Kidney epithelial cell (primary cell): ENCODE measurements at places on chromosomes 1 and 21.
A peak's percentile ranks its signal among the peaks of the same experiment; 100 is the strongest.

DNA sequence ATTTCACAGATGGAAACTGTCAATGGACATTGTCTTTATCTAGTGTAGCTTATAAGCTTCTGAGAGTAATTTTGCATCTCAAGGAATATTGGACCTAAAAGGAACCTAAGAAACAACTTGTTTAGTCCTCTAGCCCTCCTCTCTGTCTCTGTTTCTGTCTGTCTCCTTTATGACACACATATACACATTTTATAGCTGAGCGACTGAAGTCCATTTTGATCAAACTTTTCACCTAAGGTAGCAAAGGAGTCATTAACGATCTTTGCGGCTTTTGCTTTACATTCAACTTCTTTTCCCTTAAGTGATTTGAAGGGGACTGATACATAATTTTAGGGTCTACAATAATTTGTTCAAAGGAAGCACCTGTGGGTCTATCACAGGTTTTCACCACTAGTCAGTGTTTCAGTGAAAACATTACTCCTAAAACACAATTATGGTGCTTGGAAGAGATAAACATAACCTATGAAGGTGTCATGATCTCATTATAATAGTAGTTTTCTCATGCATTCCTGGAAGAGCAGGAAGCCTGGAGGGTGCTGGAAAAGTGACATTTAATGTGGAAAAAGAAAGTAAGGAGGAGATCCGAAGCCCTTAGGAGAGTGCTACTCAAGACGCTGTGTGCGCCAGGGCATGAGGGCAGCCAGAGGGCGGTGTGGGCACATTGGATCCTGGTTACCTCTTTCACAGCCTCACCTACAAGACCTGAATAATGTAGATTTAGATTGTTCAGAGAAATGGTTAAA is 248.6 kb downstream of the DNM3 start:
- peak; percentile 37 for DNase-seq

GRCh38 chr1:92968138-92969032 is 7.1 kb upstream of the DIPK1A start:
- no peak for DNase-seq

- DNase-seq: no peak
These were observed 12.1 kb upstream of the ZDHHC18 start for GRCh38 chr1:26814377-26814776.

DNA sequence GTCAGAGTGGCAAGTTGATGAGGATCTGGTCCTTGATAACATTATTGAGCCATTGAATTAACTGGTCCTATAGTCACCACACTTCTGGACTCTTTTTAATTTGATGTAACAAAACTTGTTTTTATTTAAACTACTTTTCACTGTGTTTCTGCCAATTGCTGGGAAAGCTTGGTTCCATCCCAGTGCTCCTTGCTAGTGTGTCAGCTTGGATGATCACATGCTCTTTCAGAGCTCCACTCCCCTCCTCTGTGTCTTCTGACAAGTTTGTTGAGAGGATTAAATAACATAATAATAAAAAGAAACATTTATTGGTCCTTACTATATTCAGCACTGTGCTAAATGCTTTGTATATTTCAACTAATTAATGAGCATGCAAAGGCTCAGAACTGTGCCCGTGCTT is 448.5 kb upstream of the B3GALT2 start:
- peak; percentile 4 for DNase-seq

GRCh38 chr1:243595527-243596210 is 254.4 kb downstream of the AKT3 start:
- DNase-seq: no peak

DNA sequence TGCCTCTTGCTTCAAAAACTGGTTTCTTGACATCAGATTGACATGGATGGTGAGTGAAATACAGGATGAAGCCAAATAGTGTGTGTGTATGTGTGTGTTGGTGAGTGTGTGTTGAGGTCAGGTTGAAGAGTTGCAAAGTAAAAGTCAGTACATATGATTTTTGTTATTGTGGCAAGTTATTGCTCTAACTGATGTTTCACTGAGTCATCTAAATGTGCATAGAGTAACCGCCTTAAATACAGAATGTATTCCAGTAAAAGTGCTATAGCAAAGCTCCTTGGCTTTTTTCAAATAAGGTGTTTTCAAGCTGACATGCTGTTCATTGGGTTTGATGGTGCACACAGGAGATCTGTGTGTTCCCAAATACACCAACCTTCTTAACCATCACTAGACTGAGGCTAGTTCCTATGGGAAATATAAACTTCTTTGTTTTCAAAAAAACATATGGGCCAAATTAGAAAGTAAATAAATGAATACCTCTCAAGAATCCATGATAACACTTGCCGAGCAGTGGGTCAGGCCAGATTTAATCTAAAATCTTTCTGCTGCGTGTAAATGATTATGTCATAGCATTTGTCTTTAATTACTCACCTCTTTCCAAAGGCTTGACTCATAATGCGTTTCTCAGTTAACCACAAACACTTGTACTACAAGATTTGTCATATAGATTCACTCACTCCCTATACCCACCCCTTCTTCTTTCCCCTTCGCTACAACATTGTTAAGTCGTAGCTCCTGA is 151.1 kb downstream of the LYPLAL1 start:
- DNase-seq: peak; percentile 94

DNA sequence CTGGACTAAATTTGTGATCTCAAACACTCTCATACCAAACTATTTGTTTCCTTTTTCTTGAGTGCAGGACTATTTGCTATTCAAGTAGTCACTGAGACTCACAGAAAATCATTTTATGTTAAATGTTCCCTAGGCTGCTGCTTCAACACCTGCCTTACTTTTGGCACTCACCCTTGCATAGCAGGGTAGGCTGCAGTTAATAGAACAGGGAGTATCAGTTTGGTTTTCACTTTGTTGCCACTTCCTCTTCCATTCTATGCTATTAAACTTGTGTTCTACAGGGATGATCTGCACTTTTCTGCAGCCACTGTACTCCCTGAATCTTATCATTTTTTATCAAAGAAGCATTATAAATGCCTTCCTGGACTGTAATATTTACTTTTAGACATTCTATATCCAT is 148.7 kb upstream of the PRMT6 start:
- no peak for DNase-seq

DNA sequence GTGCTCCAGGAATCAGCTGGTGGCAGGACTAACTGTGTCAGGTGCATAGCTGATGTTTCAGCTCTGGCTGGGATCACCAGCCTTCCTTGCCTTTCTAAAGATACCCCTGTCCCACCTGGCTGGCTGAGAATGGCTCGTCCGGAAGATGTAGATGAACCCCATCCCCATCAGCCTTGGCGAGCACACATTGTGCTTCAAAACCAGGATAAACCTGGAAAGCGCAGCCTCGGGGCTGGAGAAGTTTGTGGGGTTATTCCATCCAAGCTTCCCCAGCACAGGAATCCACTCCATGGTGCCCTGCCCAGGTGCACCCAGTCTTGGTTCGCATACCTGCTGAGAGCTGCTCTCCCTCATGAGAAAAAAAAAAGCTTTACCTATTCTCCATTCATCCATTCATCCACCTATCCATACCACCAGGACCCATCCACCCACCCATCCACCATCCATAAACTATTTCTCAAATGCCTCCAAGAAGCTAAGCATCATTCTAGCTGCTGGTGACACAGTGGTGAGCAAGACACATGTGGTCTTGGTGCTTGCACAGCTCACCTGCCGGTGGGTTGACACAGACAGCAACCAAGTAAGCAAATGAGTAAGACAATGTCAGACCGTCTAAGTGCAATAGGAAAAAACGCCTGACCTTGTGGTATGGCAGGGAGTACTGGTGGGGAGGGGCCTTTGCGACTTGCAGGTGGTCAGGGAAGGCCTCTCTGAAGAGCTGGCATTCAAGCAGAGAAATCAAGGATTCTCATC is 94.0 kb downstream of the DMRTB1 start:
- no peak for DNase-seq

- no peak for DNase-seq
These were observed 53.3 kb downstream of the TEX35 start for GRCh38 chr1:178566187-178566586.

DNA sequence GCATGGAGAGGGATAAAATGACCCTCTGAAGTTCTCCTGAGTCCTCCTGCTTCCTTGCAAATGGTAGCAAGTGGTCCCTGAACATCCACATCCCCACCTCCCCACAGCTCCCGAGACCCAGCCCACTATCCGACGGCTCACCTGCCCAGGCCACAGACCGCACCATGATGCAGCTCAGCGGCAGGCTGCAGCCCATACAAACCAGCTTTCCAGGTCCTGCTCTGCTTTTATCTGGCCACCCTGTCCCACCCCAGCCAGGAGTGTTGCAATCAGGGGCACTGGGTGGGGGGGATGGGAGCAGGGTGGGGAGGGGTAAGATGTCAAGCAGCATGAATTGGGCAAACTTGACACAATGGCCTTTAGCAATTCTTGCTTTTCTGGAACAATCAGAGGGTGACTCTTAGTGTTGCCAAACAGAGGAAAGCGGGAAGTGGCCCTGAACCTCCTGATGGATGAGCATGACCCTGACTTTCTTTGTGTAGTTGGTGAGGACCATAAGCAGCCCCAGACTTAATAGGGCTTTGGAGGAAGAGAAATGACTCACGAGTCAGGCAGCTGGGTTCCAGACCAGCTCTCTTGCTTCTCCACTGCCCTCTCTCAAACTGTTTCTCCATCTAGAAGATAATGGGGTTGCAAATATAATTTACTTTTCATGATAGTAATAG is at the start of gene CHIT1:
Gene CHIT1, minus strand, starts transcription at position 203 of the 665 bp plus-strand sequence. Its CDS starts 37 bp downstream, at position 166.
- DNase-seq: no peak

DNA sequence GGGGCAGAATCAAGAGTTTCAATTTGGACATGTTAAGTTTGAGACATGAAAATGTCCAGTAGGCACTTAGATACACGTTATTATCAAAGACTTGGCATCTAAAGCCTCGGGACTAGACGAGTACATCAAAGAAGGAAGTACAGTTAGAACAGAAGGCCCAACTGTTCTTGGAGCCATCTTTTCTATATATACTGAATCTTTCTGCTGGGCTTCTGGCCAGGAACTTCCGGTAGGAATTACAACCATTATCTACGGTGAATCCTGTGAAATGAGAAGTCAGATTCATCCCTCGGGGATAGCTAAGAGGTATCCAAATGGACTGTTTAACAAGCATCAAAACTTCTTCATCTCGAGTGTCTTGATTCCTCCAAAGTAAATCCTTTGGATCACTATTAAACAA is 34.4 kb upstream of the NRDC start:
- no peak for DNase-seq

GRCh38 chr1:106926803-106927582 is 129.5 kb upstream of the PRMT6 start:
- no peak for DNase-seq

- DNase-seq: no peak
These were observed 6.4 kb upstream of the CDK11B start for GRCh38 chr1:1664941-1665814.

DNA sequence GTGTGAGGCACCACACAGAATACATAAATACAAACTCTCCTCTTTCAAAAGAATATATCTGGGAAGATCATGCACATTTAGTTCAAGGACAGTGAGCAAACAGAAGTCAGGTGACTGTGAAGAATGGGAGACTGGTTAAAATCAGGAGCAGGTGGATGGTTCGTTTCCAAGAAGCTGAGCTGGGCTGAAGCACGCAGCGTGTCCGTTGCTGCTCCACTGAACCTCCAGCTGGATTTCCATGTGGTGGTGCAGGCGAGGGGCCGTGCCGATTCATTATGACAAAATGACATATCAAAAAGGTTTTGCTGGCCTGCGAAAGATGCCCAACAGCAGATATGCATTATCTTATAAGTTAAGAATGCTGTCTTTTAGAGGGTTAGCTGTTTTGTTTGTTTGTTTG is 66.0 kb downstream of the OLIG1 start:
- DNase-seq: no peak

DNA sequence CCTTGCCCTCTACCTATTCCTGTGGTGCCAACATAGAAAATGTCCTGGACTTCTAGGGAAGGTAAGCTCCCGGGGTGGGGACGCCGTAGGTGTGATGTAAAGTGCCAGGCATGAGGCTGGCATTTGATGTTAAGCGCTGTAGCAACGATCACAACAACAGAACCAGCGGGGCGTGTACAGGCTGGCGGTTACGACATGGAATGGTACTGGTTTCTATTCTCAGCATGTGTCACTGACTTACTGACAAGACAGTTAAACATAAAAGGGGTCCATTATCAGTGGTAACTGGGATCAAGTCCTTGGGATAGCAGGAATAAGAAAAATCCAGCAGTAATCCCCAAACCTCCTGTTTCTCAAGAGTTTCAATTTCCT is 58.9 kb downstream of the TGFBR3 start:
- no peak for DNase-seq

GRCh38 chr1:201468501-201468843 is 516 bp downstream of the PHLDA3 start:
- DNase-seq: no peak

GRCh38 chr1:216224233-216224632 is 199.0 kb downstream of the USH2A start:
- no peak for DNase-seq

DNA sequence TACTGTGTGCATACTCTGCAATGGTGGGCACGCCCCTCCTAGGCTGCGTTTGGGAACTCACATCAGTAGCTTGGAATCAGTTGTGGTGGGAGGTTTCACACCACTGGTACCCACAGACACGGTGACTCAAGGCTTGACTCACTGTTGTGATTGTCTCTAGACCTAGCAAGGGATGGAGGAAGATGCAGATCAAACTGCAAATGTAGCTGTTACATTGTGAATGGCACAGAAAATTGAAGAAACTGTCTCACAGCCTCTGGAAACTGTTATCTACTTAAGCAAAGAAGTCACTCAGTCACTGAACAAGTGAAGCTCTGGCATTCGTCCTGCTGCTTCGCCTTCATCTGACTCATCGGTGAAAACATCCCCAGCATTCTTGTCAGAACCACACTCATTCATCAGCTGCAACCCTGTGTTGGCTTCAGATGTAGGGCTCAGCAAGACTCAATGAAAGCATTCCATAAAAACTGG is 59.5 kb downstream of the POFUT2 start:
- DNase-seq: peak; percentile 89

DNA sequence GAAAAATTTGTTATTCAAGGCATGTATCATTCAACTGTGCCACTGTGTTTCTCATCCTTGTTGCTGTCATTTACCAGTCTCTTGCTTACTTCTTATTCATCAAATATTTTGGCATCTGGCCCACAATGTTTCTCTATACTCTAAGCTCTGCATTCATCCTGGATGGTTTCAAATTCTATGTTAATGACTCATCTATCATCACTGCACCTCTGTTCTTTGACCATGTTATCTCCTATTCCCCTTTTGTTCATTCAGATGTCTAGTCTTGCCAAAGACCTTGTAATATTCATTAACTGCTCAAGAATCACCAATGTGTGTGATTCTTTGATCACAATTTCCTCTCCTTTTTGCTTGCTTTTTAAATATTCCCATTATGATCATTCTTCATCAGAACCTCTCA is 54.6 kb upstream of the PRKACB start:
- no peak for DNase-seq

DNA sequence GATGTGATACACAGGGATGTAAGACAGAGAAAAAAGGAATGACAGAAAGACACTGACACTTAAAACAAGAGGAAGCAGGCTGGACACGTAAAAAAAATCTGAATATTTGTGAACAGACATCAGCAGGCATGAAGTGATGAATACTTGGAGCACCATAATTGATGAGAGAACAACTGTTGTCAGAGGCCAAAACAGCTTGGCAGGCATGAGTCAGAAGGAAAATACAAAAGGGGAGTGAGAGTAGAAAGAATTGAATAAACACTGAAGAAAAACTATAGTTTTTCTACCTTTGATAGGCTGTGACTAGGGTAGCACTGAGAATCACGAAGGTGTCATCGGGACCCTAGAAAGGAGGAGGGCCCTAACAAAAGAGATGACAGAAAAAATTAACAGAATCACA is 21.6 kb upstream of the GUCA2A start:
- DNase-seq: peak; percentile 18

GRCh38 chr21:22650226-22650625 is 1652.0 kb downstream of the NCAM2 start:
- DNase-seq: no peak
